AG09309 (cell line): ENCODE measurements at places on chromosomes 16 and 17.

DNA sequence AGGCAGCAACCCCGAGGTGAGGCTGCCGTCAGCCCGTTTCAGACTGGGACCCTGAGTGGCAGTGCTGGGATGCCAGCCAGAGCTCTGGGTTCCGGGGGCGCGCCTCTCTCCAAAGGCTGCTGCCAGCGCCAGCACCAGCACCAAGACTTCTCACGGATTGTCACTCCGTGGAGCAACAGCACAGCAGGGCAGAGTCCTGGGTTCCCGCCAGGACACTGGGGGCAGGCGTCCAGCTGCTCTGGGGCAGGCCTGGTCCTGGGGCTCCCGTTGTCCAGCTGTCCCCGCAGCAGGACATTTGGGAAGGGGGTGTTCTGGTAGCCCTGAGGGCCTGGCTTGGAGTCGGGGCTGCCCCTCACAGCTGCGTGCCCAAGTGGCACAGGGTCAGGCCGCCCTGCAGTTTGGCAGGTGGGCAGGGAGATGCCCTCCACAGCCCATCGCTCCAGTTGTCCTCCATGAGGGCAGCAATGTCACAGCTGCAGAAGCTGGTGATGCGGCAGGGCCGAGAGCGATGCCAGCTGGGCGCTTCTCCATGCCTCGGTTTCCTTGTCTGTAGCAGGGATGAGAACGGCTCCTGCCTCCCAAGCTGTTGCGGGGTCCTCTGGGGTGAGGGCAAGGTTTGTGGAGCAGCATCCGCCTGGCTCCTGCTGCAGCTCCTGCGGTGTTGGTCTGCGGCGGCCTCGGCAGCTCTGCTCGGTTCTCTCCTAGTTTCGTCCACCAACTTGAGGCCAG is 137.3 kb upstream of the CIBAR2 start:
- DNase-seq: no peak

DNA sequence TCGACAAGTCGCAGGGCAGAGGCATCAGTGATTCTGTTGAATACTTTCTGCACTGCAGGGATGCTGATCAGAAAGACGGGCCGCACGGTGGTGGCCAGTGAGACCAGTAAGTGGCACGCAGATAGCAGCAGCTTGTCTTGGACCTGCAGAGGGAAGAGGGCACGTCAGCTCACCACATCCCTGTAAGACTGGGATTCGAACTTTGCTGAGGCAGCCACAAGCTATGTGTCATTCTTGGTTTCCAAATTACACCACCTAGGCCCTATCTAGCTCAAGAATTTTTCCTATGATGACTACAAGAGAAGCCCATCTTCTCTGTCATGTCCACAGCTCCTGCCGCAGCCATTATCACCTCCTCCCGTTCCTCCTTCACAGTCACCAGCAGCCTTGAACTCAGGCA is 49.4 kb upstream of the GSG1L start:
- no peak for DNase-seq

- no peak for DNase-seq
These were observed 88.3 kb upstream of the GSE1 start for GRCh38 chr16:85524630-85525419.

DNA sequence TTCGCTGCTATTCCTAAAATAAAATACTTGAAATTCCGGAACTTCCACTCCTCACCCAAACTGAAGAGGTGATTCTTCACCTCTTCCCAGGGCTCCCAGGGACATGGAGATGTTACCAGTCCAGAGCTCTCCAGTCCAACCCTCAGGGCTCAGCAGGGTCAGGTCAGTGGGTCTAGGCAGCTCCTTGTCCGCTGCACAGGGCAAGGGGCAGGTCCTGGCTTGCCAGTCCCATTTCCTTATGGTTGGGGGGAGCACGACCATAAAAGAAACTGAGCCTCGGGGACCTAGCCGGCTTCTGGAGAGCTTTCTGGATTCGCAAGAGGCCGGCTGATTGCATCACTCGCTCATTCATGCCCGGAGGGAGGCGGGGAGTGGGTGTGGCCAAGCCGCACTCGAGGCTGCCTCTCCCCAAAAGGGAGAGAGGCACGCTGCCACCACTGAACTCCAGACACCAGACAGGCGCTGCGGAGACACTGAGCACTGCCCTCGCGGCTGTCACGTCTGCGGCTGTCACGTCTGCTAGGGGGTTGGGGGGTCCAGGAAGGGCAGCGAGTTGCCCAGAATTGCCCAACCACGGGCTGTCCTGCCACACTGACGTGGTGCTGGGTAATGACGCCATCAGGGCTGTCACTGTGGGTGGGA is 15.8 kb downstream of the SLC7A5 start:
- DNase-seq: peak; percentile 78

- DNase-seq: no peak
These were observed 8.8 kb downstream of the TUBB3 start for GRCh38 chr16:89931964-89932363.

DNA sequence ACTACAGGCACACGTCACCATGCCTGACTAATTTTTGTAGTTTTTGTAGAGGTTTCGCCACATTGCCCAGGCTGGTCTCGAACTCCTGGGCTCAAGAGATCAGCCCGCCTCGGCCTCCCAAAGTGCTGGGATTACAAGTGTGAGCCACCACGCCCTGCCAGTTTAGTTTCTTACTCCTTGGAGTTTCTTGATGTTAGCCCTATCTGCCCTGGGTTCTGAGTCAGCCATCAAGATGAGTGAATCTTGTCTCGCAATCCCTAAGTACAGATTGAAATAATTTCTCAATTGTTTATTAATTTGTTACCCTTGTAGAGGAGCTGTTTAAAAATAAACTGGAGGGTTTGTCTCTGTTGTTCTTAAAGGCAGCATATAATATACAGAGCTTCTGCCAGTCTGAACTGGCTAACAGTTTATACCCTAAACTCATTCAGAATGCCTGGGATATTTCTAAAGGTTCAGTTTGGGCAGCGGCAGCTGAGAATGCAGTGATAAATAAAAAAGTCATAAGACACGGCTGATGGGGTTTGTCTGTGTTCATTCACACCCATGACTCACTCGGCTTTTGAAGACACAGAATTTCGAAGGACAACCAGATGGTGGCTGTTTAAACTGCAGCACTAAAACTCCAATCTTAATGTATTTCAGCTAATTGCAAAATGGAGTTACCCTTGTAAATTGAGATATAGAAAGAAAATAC is 39.6 kb downstream of the GPRC5B start:
- peak; percentile 48 for DNase-seq

- no peak for DNase-seq
These were observed 19.1 kb downstream of the ZFHX3 start for GRCh38 chr16:73028721-73029361.

- no peak for DNase-seq
These were observed 11.8 kb upstream of the TMEM220 start for GRCh38 chr17:10741416-10742135.

- peak; percentile 79 for DNase-seq
These were observed at the start of gene PMFBP1 for GRCh38 chr16:72172105-72173034. Gene PMFBP1 (minus strand): TSS chr16:72172155. CDS start chr16:72171208, 947 bp downstream.

DNA sequence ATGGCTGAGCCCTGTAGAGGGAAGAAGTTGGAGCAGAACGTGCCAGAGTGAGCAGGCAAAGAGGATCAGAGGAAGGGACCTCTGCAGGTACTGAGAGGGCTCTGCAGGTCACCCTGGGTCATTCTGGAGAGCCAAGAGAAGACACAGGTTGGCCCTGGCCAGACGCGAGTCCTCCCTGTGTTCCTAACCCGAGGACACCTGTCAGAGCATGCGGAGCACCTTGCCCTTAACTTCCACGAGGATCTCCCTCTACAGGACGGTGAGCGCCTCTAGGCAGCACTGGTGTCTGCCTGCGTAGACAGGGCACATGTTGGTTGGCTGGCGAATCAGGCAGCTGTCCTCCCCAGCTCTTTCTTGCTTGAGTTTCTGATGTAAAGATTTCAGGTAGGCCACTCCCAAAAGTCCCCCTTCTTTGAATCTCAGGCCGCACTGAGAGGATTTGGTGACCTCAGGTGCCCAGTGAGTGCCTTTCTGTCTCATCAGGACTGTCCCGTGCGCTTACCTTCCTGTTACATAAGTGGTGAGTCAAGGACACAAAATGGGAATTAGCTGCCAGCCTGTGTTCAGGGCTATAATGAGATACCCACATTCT is 45.3 kb downstream of the MPRIP start:
- no peak for DNase-seq

GRCh38 chr17:43814714-43815113 is 18.2 kb downstream of the MPP3 start:
- peak; percentile 52 for DNase-seq

GRCh38 chr16:27634779-27635178 is 84.8 kb downstream of the KATNIP start:
- DNase-seq: no peak

DNA sequence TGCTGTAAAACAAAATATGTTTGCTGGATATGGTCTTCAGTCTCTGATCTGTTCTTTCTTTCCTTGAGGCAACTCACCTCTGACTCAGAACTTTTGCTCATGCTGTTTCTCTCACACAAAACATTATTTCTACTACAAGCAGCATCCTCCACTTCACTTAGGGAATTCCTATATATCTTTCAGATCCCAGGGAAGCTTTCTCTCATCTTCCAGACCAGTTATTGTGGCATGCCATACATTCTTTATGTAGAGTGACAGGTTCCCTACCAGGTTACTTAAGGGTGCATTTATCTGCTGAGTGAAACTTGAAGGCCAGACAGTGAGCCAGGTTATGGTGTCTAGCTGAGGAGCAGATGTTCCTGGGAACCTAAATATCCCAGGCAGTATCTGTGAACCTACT is 1226.0 kb downstream of the CDH8 start:
- no peak for DNase-seq

DNA sequence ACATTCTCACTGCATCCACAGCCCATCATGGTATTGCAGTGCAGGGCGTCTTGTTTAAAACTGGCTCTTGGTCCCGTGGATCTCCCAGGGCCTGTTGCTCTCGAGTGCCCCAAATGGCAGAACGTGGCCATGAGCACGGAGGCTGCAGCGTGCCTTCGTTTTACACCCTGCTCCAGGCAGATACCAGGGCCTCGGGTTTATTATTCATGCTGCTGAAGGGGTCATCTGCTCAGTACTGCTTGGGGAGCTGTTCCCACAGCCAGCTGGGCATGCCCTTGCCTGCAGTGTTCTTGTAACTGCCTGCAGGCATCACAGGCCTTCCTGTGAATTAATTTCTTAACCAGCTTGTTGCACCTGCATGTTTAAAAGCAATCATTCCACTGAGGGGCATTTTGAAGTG is 129.7 kb upstream of the CHMP6 start:
- DNase-seq: no peak

DNA sequence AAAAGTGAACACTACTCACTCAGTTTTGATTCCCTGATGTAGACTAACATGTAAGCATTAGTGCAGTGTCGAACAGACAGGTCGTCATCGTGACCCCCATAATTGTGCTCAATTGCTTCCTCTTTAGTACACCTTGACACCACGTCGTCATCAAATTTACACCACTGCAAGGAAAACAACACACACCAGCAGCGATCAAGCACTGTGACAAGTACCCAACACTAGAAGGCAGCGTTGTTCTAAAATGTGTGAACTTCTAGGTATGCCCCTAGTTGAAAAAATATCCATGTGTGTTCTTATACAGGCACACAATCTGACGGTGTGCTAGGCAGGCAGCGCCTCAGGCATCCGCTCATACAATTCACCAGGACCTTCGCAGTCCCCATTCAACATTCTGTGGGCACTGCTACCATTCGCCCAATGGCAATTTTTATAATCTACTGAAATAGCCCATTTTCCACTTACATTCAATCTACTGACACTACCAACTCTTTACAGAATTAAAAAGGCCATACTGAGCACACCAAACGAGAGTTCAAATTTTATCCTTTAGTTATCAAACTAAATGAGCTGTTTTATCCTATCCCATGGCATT is 23.1 kb downstream of the LITAFD start:
- DNase-seq: no peak

DNA sequence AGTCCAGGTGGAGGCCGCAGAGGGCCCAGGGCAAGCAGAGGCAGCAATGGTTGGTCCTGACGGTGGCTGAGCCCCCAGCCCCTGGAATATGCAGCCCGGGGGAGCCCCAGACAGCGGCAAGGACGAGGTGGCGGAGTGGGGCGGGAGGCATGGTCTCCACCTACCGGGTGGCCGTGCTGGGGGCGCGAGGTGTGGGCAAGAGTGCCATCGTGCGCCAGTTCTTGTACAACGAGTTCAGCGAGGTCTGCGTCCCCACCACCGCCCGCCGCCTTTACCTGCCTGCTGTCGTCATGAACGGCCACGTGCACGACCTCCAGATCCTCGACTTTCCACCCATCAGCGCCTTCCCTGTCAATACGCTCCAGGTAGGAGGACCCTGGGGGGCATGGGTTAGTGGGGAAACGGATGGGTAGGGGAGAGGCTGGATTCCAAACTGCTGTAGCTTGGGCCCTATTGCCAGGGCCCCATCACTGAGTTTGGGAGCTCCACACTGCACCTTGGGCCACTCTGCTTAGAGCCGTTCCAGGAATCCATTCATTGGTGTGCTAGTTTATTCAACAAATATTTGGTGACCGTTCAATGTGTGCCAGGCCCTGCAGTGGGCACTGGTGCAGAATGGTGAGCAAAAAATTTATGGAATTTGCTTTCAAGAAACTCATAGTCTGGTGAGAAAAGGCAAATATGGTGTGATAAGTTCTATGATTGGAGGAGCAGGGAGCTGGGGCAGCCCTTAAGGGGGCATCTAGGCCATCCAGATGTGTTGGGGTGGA is 3.8 kb downstream of the RASL10B start:
- no peak for DNase-seq

- no peak for DNase-seq
These were observed 14.0 kb downstream of the ANKRD11 start for GRCh38 chr16:89476379-89476778.

DNA sequence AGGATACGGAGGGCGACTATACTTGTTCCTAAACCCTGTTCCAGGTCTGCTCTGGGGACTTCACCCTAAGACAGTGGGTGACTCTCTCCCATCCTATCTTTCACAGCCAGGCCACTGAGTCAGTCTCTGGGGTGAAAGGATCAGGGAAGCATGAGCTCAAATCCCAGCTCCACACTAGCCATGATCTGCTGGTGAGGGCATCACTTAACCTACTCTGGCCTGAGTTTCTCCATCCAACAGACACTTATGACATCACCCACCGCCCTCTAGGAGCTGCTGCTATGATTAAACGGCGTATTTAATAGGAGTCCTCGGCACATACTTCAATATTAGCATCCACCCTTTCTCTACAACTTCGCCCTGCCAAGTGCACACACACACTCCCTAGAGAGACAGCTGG is 10.1 kb downstream of the GAST start:
- DNase-seq: no peak

DNA sequence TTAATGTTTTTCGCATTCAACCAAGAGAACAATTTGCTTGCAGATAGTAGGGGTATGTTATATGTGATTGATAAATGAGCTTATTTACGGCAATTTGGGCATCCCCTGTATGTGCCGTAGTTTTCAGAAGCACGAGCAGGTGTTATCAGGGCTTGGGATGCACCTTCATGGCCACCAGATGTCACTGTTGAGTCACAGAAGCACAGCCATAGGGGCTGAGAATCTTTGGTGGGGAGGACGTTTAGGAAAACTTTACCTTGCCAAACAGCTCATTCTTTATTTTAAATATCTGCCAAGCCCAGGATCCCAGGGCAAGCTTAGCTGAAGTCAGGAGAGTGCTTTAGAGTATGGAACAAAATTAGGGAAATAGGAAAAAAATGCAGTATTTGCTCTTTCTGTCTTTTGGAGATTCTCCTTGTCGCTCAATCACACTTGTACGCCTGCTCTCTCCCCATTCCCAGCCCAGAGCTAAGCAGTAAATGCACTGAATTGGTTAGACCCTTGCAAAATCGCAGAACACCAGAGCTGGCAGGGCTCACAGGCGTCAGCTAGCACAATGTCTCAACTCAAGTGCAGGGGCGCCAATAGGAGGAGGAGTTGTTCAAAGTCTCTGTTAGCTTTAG is 93.6 kb upstream of the MPHOSPH6 start:
- DNase-seq: peak; percentile 8
